ENCODE measurements at places on chromosomes 5 and 9.

- no peak for DNase-seq
Observed at GRCh38 chr9:92165484-92165883, 50.3 kb upstream of the SPTLC1 start.

- DNase-seq: no peak
Observed at GRCh38 chr5:155912291-155912690, 414.7 kb upstream of the SGCD start.

GRCh38 chr9:69458176-69458575 is 133.2 kb downstream of the ENTREP1 start:
- no peak for DNase-seq

- no peak for DNase-seq
Observed at GRCh38 chr5:19498852-19499251, 489.1 kb downstream of the CDH18 start.

DNA sequence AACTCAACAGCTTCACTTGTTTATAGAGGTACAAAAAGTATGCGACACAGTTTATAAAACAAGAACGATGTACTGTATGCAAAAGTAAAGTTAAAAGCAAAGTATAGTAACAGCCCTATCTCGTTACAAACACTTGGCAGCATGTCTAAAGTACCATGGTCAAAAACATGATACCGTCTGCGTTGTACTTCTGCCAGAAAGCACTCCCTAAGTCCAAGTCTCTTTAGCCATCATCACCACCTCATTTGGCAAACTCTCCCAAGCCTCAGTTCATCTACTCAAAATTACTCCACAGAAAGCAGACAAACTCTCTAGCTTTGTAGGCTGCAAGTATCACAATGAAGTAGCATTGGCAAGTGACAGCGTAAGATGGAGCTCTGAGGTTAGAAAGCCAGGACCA is 73.4 kb downstream of the NFIB start:
- no peak for DNase-seq

DNA sequence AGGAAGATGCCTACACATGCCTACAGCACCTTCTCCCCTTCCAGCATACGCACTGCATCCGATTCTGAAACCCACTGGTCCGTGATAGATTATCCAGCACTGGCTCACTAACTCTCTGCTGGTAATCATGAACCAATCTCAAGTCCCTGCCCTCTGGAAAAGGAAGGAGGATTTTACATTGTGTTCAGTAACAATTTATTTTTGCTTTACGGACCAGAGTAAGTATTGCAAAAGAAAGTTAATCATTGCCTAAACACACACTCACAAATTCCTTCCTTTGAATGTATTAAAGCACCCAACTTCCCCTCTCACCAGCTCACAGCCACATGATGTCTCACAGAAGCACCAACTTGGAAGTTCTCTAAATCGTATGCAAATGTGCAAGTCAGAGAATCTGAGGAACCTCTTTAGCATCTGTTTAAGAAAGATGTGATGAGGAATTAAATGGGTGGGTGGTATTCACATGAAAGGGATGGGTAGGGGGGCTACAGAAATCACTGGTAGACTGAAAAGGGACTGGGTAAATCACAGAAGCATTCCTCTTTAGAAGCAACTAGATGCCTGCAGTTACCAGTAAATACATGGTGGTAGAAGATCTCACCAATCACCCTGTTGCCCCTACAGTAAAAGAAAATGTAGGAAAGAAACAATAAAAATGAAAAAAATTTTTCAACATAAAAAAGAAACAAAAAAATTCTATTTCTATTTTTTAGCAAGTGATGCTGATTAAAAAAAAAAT is 8.4 kb downstream of the GNAQ start:
- DNase-seq: no peak

- no peak for DNase-seq
Observed at GRCh38 chr5:102764381-102765004, 9.4 kb downstream of the PAM start.

DNA sequence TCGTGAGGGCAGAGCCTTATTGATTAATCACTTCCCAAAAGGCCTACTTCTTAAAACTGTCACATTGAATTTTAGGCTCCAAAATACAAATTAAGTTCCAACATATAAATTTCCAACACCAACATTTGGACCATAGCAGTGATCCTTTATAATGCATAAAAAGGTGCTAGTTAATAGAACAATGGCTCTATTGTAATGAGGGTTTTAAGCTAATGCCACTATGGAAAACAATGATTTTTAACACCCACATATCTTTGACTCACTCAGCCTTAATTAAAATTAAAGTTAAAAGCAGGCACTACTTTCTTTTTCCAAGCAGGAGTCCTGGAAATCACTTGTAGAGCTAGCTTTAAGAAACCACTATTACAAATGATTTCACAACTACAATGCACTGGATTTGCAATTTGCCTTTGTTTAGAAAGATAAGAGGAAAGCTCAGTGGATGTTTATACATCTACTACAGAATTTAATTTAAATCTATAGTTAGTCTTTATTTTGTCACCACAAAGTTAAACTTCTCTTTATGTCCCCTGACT is 41.8 kb downstream of the DPYSL3 start:
- no peak for DNase-seq

GRCh38 chr5:81516091-81516490 is 122.2 kb upstream of the ACOT12 start:
- no peak for DNase-seq

GRCh38 chr9:89455356-89455824 is 42.5 kb downstream of the SEMA4D start:
- DNase-seq: peak; percentile 42

DNA sequence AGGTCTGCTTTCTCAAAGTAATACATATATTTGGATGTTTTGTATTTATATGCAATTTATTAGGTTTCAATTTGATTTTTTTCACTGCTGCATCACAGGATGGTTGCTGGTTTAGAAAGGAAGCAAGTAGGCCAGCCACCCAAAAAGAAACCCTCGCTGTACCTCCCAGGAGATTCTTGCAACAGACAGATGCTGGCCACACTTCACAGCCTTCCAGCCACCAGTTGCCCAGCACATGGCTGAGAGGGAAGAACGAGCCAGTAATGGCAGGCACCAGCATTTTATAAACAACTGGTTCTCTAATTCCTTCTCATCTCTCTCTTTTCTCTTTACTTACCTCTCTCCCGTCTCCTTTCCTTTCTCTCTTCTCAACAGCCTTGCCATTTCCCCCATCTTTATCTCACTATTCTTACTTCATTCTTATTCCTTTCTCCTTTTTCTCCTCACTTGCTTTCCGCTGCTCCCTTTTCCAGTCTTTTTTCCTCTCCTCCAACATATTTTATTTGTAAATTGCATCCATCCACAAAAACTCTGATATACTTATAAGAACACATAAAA is 38.9 kb downstream of the EFNA5 start:
- no peak for DNase-seq

DNA sequence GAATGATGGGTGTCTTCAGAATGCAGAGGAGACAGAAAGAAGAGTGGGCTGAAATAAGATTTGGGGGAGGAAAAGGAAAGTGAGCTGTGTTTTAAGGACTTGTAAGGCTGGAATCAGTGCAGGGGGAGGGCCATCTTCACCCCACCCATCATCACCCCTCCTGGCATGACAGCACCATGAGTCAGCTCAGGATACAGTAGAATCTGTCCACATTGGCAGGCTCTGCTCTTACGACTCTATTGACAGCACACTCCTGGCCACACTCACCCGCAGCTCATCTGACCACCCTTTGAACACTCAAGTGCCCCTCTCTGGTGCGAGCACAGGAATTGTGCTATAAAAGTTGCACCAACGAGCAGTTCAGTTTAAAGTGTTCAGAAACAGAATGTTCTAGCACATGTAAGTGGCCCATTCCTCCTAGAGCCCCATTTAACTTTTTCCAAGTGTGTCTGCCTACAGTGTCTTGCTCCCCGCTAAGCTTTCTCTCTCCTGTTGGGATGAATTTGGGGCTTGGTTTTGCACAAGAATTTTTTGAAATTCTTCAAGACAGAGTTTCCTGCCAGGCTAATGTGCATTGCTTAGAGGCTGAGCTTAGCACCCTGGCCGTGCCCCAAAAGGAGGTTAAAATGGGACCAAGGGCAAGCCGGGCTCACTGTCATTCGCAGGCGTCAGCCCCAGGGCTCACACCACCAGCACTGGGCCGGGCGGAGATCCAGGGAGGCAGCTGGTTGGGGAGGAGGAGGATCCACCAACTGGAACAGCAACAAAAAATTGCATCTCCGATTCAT is 12.0 kb downstream of the ADRA1B start:
- DNase-seq: peak; percentile 76

DNA sequence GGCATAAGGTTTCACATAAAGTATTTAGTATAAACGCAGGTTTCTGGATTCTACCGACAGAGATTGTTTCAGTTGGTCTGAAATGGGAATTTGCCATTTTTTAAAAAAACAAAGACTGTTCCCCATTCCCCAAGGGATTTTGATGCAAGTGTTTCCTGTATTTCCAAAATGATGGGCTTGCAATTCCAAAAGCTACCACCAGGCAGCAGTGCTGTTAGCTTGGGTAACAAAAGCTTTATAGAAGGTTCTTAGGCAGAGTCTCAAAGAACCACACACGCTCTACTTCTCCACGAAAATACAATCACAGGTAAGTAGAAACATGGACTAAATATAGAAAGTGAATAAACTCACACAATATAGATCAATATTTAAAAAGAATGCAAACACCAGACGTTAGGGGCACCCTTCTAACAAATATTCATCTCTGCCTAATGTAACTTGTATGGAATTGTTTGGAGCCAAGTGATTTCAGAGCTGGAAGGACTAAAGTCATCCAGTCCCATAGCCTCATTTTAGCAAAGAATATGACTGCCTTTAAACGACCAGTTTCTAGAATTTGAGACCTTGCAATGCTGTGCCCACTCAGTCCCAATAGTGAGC is 154.3 kb downstream of the SPOCK1 start:
- no peak for DNase-seq
